Vagina (tissue), 2 donors: ENCODE measurements at places on chromosomes 6 and 20.

DNA sequence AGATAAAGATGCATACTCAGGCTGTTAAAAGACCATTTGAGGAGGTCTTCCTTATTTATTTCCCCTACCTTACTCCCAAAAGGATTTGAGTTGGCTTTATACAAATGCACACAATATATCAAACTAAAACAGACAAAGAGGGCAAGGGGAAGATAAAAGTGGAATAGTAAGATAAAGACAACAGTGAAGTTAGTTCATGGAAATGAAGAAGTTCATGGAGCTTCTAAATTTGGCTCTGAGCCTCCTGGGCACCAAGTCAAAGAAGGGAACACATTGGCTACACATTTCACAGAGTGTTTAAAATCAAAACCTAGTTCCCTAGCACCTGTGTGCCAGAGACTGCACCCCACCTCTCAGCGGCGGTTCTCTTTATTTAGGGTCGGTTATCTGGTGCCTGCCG, 25.8 kb upstream of the ARMC2 start:
- no peak for DNase-seq

DNA sequence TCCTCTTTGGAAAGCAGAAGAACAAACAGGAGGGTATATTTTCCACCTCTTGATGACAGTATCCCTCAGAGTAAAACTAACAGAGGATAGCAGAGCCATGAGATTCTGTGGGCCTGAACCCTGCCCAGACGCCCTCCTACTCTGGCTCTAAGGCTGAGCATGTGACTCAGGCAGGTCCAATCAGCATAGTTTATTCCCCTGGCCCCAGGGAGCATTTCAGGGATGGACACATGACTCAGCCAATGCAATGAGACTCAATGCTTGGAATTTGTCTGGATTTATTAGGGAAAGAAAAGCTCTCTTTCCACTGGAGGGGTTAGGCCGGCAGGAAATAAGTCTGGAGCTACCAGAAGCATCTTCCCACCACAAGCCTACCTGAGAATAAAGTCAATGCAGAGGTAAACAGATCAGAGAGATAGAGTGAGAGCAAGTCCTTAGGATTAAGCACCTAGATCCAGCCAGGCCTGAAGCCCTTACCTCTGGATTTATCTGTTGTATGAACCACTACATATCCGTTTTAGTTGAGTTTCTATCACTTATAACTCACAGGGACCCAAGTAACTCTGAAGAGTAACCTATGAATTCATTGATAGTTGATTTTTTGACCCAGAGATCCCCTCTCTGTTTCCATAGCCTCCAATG, 68.2 kb upstream of the EYA2 start:
- no peak for DNase-seq

- DNase-seq: no peak
Observed at GRCh38 chr20:36606158-36607066, 833 bp downstream of the RAB5IF start.

DNA sequence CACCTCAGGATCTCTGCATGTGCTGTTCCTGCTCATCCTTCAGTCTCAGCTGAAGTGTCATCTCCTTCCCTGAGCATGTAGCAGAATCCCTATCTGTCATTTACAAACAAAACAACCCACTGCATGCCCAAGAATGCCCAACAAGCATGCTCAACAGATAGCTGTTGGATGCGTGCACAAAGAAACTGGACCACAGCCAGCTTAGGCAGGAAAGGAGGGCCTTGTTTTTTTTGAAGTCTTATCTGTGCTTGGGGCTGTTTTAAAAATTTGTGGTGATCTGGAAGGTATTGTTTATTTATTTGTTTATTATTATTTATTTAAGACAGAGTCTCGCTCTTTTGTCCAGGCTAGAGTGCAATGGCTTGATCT, 18.5 kb upstream of the SLC16A10 start:
- no peak for DNase-seq

GRCh38 chr6:39893286-39893685, 41.0 kb downstream of the MOCS1 start:
- no peak for DNase-seq

DNA sequence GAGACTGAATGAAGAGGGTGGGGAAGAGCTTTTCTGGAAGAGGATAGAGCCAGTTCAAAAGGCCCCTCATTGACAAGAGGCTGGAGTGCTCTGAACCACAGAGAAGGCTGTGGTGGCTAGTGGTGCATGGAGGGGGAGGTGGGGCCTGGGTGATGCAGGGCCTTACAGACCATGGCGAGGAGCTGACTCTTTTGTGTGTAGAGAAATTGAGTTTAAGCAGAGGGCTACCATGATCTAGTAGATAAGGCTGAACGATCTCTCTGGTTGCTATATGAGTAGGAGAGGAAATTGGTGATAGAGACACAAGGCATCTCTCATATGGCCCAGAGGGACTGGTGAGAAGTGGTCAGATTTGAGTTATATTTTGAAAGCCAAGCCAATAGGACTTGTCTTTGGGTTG, 137.6 kb downstream of the UST start:
- DNase-seq: no peak

DNA sequence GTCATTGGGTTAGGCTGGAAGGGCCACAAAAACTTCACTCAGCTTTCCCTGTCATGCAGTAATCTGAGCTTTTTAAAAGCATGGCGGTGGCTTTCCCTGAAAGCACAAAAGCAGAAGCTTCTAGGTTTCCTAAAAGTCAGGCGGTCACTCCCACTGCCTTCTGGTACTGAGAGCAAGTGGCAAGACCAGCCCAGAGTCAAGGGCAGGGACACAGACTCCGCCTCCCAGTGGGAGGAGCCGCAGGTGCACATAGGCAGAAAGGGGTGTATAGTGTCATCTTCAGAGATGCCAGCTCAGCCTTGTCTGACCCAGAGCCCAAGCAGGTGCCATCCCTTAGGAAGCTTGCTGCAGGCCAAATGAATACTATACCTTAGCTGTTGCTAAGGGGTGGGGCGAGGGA, 18.0 kb upstream of the PACSIN1 start:
- DNase-seq: no peak
